ENCODE measurements at places on chromosomes 5 and 9.

GRCh38 chr5:10527281-10527950 is 36.5 kb upstream of the ANKRD33B start:
- peaks cover 6% of the 10 kb centered on the region for H3K27me3 ChIP-seq
- H3K4me3 ChIP-seq, result no peak overlapping the region
- no peak for ATAC-seq
- H3K36me3 ChIP-seq, result no peaks in the 10 kb centered on the region
- peak overlapping the region; percentile 65 for H3K27ac ChIP-seq

DNA sequence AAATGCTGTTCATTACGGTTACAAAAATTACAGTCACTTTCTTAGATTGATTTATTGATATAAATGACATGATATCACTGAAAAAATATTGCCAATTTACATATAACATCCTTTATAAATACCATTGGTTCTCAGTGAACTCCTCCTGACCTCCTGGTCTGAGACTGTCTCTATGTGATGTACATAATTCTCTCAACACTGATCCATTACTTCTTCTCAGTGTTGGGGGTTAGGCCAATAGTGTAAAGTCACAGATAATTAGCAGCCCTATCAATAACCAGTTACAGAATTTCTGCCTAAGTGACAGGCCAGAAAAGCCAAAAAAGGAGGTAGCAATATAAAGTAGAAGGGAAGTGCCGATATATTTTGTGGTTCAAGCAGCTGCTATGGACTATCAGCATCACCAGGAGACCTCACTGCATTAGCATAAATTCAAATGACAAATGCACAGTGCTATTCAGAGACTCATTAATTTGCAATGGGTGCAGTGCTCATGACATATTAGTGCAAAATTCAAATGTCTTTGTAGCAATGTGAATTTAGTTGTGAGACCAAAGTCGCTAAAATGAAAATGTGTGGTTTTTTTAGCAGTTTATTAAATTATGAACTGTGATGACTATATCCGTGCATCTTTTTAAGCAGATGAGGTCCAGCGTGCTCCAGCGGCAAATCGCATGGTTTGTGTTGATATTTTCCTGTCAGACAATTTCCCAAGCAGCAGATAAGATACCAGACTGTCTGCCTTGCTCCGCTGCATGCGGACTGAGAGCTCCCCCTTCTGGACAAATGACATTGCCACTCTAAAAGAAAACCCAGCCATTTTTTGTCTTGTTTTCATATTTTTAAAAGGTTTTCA is 144.6 kb downstream of the CETN3 start:
- no peaks in the 10 kb centered on the region for H3K27me3 ChIP-seq
- ATAC-seq, result peak; percentile 70
- H3K4me1 ChIP-seq, result no peaks in the 10 kb centered on the region
- H3K36me3 ChIP-seq, result no peaks in the 10 kb centered on the region
- no peak overlapping the region for H3K4me3 ChIP-seq
- no peak overlapping the region for H3K27ac ChIP-seq

- no peaks in the 10 kb centered on the region for H3K27me3 ChIP-seq
- peaks cover 5% of the 10 kb centered on the region for H3K36me3 ChIP-seq
- no peak for ATAC-seq
- peaks cover 49% of the 10 kb centered on the region for H3K4me1 ChIP-seq
- no peak overlapping the region for H3K27ac ChIP-seq
Measured at GRCh38 chr5:55708732-55709131, 3.4 kb downstream of the SLC38A9 start.

DNA sequence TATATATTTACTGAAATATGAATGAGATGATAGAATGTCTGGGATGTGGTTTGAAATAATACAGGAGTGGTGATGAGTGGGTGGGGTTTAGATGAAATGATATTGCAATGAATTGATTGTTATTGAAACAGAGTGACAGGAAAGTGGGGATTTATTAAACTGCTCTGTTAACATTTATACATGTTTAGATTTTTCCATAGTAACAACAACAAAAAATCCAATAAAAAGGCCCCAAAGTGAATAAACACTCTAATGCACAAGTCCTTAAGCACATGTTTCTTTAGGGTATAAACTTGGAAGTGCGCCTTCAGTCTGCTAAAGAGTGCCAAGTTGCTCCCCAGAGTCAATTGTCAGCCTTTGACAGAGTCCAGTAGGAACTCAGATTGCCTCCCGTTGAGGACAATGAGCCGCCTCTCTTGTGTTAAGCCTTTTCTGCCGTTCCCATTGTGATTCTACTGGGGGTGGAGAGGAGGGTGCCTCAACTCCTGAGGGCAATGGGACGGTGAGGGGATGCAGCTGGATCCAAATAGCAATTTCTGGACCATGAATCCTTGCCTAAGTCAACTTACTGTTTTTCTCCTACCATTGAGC is 112.3 kb downstream of the SLC28A3 start:
- no peaks in the 10 kb centered on the region for H3K36me3 ChIP-seq
- H3K4me3 ChIP-seq, result no peak overlapping the region
- peaks cover 6% of the 10 kb centered on the region for H3K27me3 ChIP-seq
- no peak for ATAC-seq
- H3K27ac ChIP-seq, result no peak overlapping the region

DNA sequence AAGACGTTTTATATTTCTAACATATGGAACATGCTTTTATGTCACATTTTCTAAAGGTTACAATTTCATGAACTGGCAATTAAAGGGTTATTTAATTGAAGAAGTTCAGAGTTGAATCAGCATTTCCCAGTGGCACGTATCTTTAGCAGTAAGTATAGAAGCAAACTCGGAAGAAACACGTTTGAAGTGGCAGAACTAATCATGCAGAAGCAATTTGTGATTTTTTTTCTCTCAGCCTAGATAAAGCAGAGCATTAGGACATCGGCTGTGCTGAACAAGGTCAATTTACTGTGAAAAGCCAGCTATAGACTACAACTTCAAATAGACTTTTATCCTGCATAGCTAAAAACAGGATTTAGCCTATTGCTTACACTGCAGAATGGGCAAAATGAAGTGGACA is 104.7 kb downstream of the ISL1 start:
- no peak overlapping the region for H3K4me3 ChIP-seq
- no peak overlapping the region for H3K27ac ChIP-seq
- ATAC-seq, result no peak
- no peaks in the 10 kb centered on the region for H3K27me3 ChIP-seq
- no peaks in the 10 kb centered on the region for H3K36me3 ChIP-seq

- no peaks in the 10 kb centered on the region for H3K27me3 ChIP-seq
- no peak for ATAC-seq
- no peaks in the 10 kb centered on the region for H3K4me1 ChIP-seq
- no peak within 1 kb of the TSS for H3K4me3 ChIP-seq
- H3K27ac ChIP-seq, result no peak within 1 kb of the TSS
Measured at GRCh38 chr5:169980418-169981053, at the start of gene INSYN2B. TSS of gene INSYN2B (minus strand) at chr5:169980495. CDS start at chr5:169883898, 96,597 bp downstream.

GRCh38 chr9:91837981-91838731 is 111.9 kb downstream of the ROR2 start:
- H3K36me3 ChIP-seq, result no peaks in the 10 kb centered on the region
- H3K4me1 ChIP-seq, result no peaks in the 10 kb centered on the region
- no peak for ATAC-seq
- H3K27me3 ChIP-seq, result peaks cover 42% of the 10 kb centered on the region
- no peak overlapping the region for H3K4me3 ChIP-seq

DNA sequence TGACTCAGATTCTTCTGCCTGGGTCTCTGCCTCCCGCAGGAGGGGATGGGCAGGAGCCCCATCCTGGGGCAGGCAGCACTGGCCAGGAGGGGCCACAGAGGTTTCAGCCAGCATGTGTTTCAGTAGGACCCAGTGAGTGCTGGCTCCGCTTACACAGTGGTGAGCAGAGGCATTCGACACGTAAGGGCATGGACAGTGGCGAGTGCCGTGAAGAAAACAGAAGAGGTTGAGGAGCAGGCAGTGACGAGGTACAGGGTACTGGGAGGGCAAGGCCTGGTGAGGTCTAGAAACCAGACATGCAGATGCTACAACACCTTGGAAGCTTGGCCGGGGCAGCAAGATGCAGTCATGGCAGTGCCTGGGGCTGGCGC is 41.5 kb downstream of the CACNA1B start:
- no peak overlapping the region for H3K27ac ChIP-seq
- H3K27me3 ChIP-seq, result peaks cover 43% of the 10 kb centered on the region
- H3K4me1 ChIP-seq, result no peaks in the 10 kb centered on the region
- H3K36me3 ChIP-seq, result no peaks in the 10 kb centered on the region
- no peak overlapping the region for H3K4me3 ChIP-seq

- no peak overlapping the region for H3K27ac ChIP-seq
- H3K36me3 ChIP-seq, result no peaks in the 10 kb centered on the region
- H3K4me3 ChIP-seq, result no peak overlapping the region
Measured at GRCh38 chr5:157177953-157178352, 2.7 kb upstream of the ITK start.

DNA sequence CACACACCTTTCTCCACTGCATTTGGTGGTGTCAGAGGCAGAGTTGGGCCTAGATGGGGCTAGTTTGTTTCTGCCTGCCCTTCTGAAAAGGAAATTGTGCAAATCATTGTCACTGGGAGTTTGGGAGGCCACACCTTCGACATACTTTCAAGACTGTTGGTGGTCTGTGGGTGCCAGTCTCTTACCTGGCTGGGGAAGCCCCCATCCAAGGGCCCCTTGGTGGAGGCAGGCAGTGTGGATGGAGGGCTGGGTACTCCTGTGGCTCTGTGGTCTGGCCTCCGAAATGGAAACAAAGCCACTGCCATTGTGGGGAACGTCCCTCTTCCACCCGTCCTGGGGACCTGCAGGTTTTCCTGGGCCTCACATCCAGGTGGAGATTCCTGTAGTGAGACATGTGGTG is 10.9 kb upstream of the PHYHD1 start:
- H3K36me3 ChIP-seq, result peaks cover 43% of the 10 kb centered on the region
- H3K4me3 ChIP-seq, result no peak overlapping the region
- H3K27ac ChIP-seq, result no peak overlapping the region
- H3K4me1 ChIP-seq, result peaks cover 18% of the 10 kb centered on the region
- ATAC-seq, result no peak

GRCh38 chr9:22035591-22036011 is 26.5 kb upstream of the CDKN2B start:
- H3K4me1 ChIP-seq, result no peaks in the 10 kb centered on the region
- no peak overlapping the region for H3K4me3 ChIP-seq
- H3K27me3 ChIP-seq, result no peaks in the 10 kb centered on the region
- no peak overlapping the region for H3K27ac ChIP-seq

- H3K27ac ChIP-seq, result no peak overlapping the region
- H3K36me3 ChIP-seq, result peaks cover 7% of the 10 kb centered on the region
- H3K4me3 ChIP-seq, result peak overlapping the region; percentile 92
- ATAC-seq, result no peak
- H3K4me1 ChIP-seq, result peaks cover 38% of the 10 kb centered on the region
- peaks cover 50% of the 10 kb centered on the region for H3K27me3 ChIP-seq
Measured at GRCh38 chr9:38066197-38066913, 2.7 kb downstream of the SHB start.

GRCh38 chr5:98781964-98782363 is 8.5 kb downstream of the RGMB start:
- H3K27ac ChIP-seq, result peak overlapping the region; percentile 67
- peaks cover 67% of the 10 kb centered on the region for H3K4me1 ChIP-seq
- H3K4me3 ChIP-seq, result no peak overlapping the region
- H3K27me3 ChIP-seq, result no peaks in the 10 kb centered on the region
- ATAC-seq, result peak; percentile 60
- peaks cover 15% of the 10 kb centered on the region for H3K36me3 ChIP-seq

DNA sequence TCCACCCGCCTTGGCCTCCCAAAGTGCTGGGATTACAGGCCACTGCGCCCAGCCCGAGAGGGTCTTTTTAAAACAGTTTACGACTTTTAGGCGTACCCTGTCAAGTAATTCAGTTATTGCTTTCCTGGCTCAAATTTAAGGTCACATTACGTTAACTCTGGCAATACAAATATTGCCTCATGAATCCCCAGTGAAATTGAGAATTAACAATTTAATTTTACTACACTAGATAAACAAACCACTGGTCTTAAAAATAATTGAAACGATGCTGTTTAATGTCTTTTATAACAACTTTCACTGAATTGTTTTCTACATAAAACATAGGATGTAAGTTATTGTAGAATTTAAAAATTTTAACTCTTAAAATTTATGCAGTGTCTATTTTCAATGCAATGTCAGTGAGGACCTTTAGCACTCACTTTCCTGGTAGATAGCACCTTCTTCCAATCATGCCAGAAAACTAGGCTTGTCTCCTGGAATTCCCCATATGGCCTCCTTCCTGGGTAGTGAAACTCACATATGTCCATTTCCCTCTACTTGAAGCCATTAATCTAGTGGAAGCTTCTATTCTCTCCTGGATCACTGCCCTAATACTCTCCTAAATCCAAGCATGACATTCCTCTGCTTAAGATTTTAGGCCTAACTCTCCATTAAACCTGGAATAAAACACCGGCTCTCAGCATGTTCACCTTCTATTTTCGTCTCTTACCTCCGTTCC is 13.5 kb downstream of the BASP1 start:
- peak overlapping the region; percentile 89 for H3K27ac ChIP-seq
- H3K4me3 ChIP-seq, result no peak overlapping the region
- no peak for ATAC-seq
- peaks cover 88% of the 10 kb centered on the region for H3K4me1 ChIP-seq

- H3K4me1 ChIP-seq, result peaks cover 12% of the 10 kb centered on the region
- H3K36me3 ChIP-seq, result peaks cover 59% of the 10 kb centered on the region
- ATAC-seq, result no peak
- no peaks in the 10 kb centered on the region for H3K27me3 ChIP-seq
- no peak overlapping the region for H3K4me3 ChIP-seq
- peak overlapping the region; percentile 40 for H3K27ac ChIP-seq
Measured at GRCh38 chr9:124353166-124353768, 62.0 kb downstream of the PSMB7 start.

- H3K27ac ChIP-seq, result no peak overlapping the region
- peaks cover 27% of the 10 kb centered on the region for H3K27me3 ChIP-seq
- H3K4me3 ChIP-seq, result no peak overlapping the region
- H3K4me1 ChIP-seq, result peaks cover 17% of the 10 kb centered on the region
- H3K36me3 ChIP-seq, result no peaks in the 10 kb centered on the region
Measured at GRCh38 chr5:107395632-107396350, 274.9 kb downstream of the EFNA5 start.

DNA sequence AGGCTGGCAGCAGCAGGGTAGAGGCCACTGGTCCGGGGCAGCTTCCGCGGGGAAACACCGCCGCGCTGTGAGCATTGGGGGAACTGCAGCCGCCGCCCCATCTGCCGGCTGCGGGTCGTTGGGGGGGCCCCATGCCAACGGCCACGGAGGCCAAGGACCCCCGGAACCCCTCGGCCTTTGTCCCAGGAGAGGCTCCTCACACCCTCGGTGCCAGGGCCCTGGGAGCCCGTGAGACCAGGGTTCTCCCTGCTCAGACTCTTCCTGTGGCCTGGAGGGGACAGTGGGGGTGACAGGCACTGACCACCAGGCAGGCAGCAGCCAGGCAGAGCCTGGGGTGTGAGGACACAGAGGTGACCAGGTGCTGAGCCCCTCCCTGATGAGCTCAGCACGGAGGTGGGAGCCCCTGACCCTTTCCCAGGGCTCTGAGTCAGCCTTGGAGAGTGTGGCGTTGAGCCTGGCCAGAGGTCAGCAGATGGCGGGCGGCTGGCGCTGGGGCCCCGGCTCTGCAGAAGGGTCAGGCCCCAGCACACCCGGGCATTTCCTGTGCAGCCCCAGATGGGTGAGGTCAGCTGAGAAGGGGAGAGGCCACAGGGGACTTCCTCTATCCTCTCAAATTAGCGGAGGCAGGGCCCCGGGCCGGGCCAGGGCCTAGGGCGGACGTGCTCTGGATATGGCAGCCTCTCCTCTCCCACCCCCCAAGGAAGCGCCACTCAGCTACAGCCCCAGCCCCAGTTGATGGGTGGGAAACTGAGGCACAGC is 17.9 kb upstream of the EGFL7 start:
- H3K4me3 ChIP-seq, result no peak overlapping the region
- peak; percentile 86 for ATAC-seq
- H3K4me1 ChIP-seq, result peaks cover 25% of the 10 kb centered on the region
- H3K36me3 ChIP-seq, result no peaks in the 10 kb centered on the region
- no peak overlapping the region for H3K27ac ChIP-seq
